ENCODE measurements at places on chromosomes 11 and 22. TPM values are rescaled to one million over a fixed set of nuclear protein-coding genes. Genes with fewer than 3 reads are reported as not detected.

GRCh38 chr11:125971618-125972017 is 25.8 kb downstream of the VSIG10L2 start:
- no peak for DNase-seq

- DNase-seq = no peak
Measured at GRCh38 chr11:109033627-109034338, 368.9 kb downstream of the DDX10 start.

- DNase-seq = no peak
Measured at GRCh38 chr11:121714351-121714750, 261.6 kb upstream of the SORL1-AS1 start.

GRCh38 chr11:19821412-19821875 is 108.8 kb downstream of the NAV2 start:
- DNase-seq = no peak

- no peak for DNase-seq
Measured at GRCh38 chr22:30694171-30694639, 469 bp upstream of the OSBP2 start.

DNA sequence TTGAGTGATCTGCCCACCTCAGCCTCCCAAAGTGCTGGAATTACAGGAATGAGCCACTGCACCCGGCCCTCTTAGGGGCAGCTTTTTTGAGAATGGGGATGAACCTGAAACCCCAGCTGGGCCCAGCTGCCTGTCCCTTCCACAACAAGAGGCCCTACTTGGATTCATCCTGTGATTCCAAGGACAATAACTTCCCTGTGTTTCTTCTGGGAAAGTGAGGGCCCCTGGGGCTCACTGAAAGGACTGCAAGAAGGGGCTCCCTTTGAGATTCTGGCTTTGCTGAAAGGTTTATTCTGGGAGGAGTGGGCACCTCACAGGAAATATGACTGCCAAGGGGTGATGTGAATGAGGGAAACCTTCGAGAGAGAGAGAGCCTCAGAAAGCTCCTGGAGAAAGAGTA is 12.3 kb upstream of the GNAZ start:
- DNase-seq = no peak

- DNase-seq = no peak
Measured at GRCh38 chr11:119800171-119800570, 71.2 kb upstream of the NECTIN1 start.

GRCh38 chr11:66371627-66372415 is at the start of gene SLC29A2:
Gene SLC29A2, minus strand, starts transcription at chr11:66371760. Its CDS starts 169 bp downstream, at chr11:66371591.
- no peak for DNase-seq

GRCh38 chr11:130249371-130249770 is 65.3 kb downstream of the ZBTB44 start:
- no peak for DNase-seq

- DNase-seq = no peak
Measured at GRCh38 chr11:328012-328411, 7.4 kb upstream of the IFITM3 start.

DNA sequence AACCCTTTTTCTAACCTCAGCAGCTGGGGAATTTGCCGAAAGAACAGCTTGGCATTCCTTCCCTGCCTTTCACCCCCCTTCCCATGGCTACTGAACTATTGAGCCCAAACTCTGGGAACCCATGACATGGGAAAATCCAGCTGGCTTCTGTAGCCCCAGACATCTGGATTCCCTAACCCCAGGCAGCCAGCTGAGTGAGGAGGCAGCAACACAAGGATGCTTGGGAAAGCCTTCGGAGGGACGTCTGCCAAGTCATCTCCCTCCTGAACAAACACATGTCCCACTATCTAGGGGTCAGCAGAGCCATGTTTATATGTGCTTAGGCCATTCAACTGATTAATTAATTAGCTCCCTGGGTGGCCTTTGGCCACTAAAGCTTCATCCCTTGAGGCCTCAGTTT is 21.6 kb downstream of the LRRC55 start:
- no peak for DNase-seq

DNA sequence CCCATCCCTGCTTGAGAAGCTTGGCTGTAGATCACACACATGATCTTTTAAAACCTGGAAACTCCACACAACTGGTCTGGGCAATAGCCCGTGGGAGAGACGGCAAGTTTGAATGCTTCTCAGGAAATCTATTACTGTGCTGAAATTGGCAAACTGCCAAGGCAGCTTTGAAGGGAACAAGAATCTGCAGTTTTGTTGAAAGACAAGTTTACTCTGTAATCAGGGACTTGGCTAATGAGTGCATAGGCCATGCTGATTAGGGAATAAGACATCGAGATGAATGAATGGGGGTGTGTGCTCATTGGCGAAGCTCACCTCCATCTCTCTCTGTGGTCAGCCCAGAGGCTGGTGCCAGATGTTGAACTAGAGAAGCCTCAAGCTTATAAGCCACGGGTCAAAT is 218.8 kb downstream of the HIPK3 start:
- no peak for DNase-seq

- DNase-seq = no peak
Measured at GRCh38 chr11:18313965-18314763, 7.8 kb downstream of the HPS5 start.

GRCh38 chr22:32680277-32680676 is 121.2 kb upstream of the TIMP3 start:
- peak; percentile 43 for DNase-seq

- no peak for DNase-seq
Measured at GRCh38 chr11:106398502-106399075, 321.1 kb downstream of the AASDHPPT start.

GRCh38 chr11:122799406-122800105 is 38.7 kb upstream of the CRTAM start:
- no peak for DNase-seq

GRCh38 chr11:116421529-116422185 is 351.1 kb downstream of the BUD13 start:
- no peak for DNase-seq

DNA sequence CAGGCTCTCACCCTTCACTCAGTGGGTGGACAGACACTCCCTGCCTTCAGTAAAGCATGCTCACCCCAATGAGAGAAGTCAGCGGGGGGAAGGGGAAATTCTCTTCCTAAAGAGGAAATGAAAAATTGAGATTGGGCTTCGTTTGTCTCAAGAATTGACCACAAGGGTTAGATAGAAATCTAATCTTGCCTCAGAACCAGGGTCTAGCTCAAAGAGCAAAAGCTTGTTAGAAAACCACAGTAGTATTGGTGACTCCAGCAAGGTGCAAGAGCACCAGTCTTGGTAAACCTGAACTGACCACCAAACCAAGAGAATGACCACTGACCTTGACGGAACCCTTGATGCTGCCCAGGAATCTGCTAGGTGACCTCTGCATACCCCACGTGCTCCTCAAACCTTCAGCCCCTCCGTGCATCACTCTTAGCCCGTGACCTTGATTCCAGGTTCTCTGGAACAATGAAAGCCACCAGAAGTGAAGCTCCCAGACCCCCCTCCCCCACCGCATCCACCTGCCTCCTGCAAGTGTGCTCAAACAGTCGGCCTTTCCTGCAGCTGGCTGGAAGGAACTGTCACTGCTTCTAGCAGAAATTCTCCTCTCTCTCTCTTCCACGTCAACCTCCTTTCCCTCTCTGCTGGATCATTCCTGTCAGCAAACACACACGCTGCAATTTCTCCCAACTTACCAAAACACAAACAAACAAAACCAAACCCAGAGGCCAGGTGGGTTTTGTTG is 3.1 kb upstream of the TMA7B start:
- DNase-seq = no peak

DNA sequence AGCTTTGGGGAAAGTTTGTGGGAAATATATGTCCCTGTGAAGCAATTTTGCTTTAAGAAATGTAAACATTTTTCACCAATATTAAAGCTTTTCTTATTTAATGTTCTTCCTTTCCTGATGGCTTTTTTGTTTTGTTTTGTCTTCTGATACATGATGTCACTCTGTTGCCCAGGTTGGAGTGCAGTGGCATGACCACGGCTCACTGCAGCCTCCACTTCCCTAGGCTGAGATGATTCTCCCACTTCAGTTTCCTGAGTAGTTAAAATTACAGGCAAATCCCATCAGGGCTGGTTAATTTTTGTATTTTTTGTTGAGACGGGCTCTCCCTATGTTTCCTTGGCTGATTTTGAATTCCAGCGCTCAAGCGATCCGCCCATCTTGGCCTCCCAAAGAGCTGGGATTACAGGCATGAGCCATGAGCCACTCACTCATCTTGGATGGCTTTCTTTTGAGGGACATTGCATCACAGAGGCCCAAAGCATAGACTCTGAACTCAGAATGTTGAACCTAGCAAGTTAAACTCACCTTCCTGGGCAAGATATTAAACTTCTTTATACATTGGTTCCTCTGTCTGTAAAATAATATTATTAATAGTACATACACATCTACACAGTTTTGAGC is 651 bp upstream of the CARD16 start:
- peak; percentile 73 for DNase-seq

DNA sequence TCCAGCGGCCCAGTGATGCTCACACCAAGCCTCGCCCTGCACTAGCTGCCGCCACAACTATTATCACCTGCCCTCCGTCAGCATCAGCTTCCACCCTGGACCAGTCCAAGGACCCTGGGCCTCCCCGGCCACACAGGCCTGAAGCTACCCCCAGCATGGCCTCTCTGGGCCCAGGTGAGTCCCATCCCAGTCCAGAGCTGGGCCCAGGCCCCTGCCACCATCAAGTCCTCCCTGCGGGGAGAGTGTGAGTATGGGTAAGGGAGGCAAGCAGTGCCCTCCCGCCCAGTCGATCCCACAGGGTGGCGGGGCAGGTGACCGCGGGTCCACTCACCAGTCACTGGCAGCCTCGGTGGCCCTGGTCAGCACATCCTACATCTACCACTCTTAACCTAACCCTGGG is 9.5 kb upstream of the SUSD2 start:
- DNase-seq = no peak

- no peak for DNase-seq
Measured at GRCh38 chr11:102256251-102256650, 61.0 kb upstream of the BIRC3 start.

GRCh38 chr22:22156716-22157347 is 87.8 kb upstream of the VPREB1 start:
- no peak for DNase-seq

GRCh38 chr11:2808850-2809846 is 76.4 kb downstream of the CDKN1C start:
- peak; percentile 33 for DNase-seq

DNA sequence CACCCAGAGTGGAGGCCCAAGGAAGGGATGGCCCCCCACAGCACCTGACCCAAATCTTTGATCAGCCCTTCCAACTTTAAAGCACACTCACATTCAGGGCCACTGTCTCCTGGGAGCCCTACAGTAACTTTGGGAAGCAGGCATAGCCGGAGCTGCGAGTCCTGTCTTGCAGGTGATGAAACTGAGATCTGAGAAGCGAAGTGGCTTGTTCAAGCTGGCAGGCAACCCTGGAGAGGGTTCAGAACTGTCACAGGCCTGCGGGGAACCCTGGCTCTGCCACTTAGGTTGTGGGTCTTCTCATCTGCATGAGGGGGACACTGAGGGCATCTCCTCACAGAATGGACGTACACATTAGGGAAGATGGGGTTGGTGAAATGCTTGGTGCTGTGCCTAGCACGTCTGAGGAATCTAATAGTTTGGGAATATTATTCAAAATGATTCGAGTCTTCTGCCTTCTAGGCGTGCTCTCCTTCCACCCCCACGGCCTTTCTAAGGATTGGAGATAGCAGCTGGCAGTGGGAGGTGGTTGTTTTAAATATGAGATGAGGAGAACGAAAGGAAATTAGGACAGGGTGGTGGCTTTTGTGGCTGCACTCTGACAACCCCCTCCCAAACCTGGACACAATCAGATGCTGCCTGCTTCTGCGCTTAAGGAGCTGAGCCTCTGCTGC is 18.8 kb upstream of the SUN2 start:
- DNase-seq = no peak

DNA sequence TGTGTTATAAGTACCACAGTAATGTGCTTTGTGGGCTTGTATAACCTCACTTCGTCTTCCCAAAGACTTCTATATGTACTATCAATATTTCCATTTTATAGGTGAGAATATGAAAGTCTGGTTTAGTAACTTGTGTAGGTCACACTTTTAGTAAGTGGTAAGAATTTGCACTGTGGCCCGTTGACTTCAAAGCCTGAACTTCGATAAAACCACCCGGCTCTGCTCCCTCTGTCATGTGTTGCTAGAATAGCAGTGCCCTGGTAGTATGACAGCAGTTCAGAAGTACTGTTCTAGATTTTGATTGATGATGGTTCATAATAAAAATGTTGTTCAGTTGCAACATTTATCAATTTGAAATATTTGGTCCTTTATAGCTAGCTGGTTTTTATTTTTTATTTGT is 110.2 kb upstream of the SORL1-AS1 start:
- no peak for DNase-seq

DNA sequence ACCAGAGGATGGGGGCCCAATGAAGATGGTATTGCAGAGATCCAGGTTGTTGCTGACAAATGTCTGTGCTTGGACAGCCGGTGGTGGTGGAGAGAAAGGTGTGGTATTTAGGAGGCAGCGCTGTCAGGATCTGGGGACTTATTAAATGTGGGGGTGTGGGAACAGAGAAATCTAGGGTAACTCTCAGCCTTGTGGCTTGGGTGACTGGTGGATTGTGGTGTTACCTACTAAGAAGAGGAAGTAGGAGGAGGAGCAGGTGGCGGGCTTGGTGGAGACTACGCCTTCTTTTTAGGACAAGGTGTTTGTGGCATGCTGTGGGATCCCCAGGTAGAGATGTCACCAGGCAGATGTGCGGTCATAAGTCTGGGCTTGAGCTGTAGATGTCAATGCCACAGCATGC is 144.0 kb downstream of the GRIK4 start:
- DNase-seq = no peak

DNA sequence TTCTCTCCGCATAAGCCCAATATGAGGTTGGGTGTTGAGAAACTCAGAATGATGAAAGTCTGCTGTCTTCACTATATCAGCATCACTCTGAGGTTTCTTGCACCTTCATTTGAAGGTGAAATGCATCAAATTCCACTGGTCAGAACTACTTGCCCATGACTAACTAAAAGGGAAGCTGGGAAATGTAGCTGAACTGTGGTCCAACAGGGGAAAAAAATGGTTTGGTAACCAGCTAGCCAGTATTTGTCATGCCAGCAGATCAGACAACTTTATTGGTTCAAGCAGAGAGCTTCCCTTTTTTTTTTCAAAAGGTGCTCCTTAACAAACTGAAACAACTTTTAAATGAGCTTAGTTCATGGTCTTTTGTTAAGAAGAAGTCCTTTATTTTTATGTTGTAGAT is 14.2 kb upstream of the PIK3C2A start:
- no peak for DNase-seq

TMEM121B gene
- total RNA-seq = 1.5 TPM

HOATZ gene
- total RNA-seq = not detected

OR4A16 gene
- not detected for total RNA-seq

FOLR3 gene
- total RNA-seq = not detected

FXYD2 gene
- not detected for total RNA-seq

NLRP10 gene
- 68.0 TPM for total RNA-seq

C11orf42 gene
- total RNA-seq = not detected

OR5J2 gene
- not detected for total RNA-seq

MS4A15 gene
- total RNA-seq = not detected

C22orf15 gene
- total RNA-seq = not detected

UBASH3B gene
- 4.2 TPM for total RNA-seq
